ENCODE measurements at places on chromosomes 1 and 21.
A peak's percentile ranks its signal among the peaks of the same experiment; 100 is the strongest.

DNA sequence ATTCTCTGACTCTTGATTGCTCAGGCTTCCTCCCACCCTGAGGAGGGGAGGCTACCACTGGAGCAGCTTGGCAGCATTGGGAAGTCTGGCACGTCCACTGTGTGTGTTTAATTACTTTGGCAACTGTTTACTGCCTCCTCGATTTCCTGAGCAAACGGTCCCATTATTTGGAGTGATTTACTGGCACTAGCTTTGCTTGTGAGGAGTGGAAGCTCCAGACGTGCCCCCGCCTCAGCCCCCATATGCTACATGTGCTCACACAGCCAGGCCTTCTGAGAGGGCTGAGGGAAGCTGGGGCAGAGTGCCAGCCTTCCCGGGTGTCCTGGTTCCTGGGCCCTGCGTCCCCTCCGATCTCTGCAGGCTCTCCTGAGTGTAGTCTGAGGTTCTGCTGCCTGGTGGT lies 306.2 kb downstream of the PTPRU start:
- no peak for DNase-seq

- no peak for DNase-seq
Measured at GRCh38 chr1:234776876-234777855, 167.2 kb upstream of the IRF2BP2 start.

DNA sequence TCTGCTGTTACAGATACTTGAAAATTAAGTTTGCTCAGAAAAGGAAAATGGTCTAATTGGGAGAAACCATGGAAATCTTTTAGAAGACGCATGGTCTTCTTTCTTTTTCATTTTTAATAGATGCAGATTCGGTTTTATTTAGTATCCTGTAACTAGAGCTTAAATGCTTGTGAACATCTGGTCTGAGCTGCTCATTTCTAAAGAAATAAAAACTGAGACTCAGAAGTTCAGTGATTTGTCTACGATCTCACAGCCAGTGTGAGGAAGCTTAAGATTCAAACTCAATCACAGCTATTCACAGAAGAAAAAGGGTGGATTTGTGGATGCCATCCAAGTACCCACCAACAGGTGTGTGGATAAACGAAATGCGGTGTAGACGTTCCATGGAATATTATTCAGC lies 80.0 kb upstream of the TIAM1 start:
- DNase-seq = no peak

DNA sequence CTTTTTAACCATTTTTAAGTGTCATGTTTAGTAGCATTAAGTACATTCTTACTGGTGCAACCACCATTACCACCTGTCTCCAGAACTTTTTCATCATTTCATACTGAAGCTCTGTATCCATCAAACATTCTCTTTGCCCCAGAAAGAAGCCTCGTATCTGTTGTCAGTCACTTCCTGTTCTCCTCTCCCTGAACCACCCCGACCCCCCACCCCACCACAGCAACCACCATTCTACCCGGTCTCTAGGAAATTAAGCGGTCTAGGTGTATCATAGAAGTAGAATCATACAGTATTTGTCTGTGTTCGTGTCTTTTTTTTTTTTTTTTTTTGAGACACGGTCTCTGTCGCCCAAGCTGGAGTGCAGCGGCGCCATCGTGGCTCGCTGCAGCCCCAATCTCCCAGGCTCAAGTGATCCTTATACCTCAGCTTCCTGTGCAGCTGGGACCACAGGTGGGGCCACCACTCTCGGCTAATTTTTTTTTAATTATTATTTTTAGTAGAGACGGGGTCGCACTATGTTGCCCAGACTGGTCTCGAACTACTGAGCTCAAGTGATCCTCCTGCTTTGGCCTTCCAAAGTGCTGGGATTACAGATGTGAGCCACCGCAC lies 23.7 kb upstream of the EPHA8 start:
- no peak for DNase-seq

- no peak for DNase-seq
Measured at GRCh38 chr1:154493276-154493675, 8.7 kb upstream of the TDRD10 start.

- DNase-seq = no peak
Measured at GRCh38 chr21:33539616-33540015, 2.3 kb downstream of the GART start.

DNA sequence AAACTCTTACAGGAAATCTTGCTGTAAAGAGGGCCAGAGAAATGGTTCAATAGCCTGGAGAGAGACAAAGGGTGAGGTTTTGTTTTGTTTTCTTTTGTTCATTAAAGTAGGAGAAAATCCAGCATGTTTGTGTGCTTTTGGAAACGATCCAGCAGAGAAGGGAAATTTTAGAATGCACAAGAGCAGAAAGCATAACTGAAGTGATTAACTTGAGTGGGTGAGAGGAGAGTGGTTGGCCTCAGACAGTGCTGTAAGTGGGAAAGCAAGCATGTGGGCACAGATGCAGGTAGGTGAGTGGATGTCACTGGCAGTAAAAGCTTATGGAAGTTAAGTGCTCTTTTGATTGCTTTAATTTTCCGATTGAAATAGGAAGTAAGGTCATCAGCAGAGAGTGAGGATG lies 50.2 kb downstream of the EEIG2 start:
- no peak for DNase-seq

- no peak for DNase-seq
Measured at GRCh38 chr1:65308781-65309303, 501 bp upstream of the DNAJC6 start.

GRCh38 chr1:26932531-26932930 lies 11.0 kb downstream of the NUDC start:
- no peak for DNase-seq

DNA sequence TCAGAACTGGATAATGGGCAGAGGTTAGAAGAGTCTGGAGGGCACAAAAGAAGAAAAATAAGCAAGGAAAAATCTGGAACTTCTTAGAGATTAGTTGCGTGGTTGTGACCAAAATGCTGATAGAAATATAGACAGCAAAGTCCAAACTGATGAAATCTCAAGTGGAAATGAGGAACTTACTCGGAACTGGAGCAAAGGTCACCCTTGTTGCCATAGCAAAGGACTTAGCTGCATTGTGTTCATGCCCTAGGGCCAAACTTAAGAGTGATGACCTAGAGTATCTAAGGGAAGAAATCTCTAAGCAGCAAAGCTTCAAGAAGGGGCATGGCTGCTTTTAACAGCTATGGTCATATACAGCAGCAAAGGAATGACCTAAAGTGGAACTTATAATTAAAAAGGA lies 180.0 kb downstream of the TTLL7 start:
- DNase-seq = peak; percentile 80

DNA sequence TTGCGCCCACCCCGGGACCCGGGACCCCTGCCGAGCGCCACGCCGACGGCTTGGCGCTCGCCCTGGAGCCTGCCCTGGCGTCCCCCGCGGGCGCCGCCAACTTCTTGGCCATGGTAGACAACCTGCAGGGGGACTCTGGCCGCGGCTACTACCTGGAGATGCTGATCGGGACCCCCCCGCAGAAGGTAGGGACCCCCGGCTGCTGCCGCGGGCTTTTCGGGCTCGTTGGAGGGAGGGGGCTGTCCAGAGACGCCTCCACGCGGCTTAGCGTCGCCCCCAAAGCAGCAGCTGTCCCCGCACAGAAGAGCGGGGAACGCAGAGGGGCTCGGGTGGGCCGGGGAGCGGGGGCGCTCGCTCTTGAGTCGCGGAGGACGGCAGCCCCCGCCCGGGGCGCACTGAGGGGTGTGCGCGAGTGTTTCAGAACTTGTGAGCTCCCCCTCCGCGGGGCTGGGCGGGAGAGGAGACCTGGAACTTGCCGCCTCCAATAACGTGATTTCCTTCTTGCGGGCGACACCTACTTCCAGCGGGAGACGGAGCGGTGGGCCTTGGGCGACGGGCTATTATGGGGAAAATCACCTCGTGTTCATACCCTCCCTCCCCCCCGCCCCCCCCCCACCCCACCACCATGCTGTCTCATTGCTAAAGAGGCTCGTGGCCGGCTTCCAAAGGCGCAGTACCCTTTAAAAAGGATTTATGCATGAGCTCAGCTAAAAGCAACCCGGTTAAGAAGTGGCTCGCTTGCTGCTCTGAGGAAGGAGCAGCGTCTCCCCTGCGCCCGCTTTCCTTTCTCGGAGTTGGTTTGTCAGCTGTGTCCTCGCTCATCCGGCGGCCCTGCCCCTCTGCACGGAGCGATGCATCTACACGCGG lies 664 bp downstream of the BACE2 start:
- peak; percentile 58 for DNase-seq

DNA sequence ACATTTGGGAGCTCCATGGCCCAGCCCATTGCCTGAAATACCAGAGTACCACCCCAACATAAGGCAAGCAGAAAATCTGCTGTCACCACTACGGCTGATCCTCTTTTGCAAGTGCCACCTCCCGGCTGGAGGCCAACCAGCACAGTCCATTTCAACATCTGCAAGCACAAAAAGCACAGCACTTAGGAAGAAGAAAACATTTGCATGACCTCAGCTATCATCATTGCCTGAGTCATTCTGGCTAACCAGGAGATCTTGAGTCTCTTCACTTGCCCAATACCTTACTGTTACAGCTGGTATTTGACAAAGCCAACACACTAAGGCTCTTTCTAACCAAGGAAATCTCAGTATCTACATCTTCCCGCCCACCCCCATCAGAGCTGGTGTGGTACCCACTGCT lies 55.9 kb downstream of the NEK7 start:
- DNase-seq = peak; percentile 81

- DNase-seq = peak; percentile 17
Measured at GRCh38 chr1:225813214-225813964, 3.5 kb downstream of the EPHX1 start.

- DNase-seq = no peak
Measured at GRCh38 chr1:164557270-164557669, 1.7 kb upstream of the PBX1 start.

DNA sequence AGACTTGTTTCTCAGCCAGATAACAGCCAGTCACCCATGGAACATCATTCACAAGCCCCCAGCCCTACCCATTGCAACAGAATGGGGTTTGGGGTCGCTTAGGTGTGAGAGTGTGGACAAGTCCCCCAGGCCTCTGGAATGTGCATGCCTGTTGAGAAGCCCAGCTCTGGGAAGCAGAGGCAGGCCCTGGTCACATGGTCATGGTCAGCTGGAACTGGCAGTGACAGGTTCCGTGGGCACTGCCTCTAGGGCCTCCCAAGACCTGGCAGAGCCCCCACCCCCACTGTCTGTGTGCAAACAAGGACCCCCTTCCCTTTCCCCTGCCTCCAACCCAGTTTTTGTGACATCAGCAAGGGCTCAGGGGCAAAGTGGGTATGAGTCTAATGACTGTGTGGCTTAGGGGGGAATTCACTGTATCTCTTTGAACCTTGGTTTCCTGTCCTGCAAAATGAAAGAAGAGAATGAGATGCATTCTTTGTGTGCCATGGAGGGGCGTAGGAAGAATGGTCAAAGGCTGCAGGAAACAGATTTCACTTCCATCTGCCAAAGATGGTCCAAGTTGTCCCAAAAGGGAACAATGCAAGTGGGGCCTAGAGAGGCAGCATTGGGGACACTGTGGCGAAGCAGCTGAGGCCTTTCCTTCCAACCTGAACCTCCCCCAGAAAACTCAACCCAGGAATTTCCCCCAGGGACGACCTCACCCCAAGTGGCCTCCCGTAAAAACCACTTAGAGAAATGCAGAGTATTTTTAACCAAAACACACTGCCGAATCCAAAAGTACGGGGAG lies 34.7 kb upstream of the SELENON start:
- DNase-seq = no peak

GRCh38 chr21:46667741-46668380 lies 32.4 kb downstream of the PRMT2 start:
- DNase-seq = peak; percentile 34

DNA sequence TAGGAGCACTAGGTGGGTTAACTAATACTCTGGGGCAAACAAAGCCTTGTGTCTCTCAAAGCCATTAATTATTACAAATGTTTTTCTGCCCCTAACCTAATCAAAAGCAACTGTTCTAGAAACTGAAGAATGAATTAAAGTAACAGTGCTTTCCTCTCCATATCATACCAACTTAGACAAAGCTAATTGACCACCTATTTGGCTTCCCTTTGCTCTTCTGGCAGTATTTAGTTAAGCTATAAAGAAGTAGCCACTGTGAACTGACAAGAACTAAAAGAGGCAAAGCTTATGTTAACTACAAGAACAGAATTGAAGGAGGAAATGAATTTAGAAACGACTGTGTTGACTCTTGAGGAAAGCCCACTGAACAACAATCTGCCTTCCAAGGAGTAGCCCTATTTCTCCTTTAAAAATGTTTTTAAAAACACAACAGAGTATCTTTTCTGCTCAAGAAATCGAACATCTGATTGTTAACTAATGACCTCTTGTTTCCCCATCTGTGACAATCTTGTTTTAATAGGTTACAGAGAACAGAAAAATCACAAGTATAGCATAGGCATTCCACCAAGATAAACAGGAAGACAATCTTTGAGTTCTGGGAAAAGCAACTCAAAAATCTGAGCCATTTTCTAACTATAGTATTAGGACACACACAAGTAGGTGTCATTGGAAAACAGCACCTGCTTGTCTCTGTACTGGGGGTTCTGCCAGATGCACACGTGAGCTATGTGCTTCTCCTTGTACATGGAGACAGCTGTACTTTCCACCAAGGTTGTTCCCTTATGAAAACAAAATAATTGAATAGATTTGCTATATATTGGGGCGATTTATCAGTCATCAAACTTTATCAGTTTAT lies 3.1 kb upstream of the EGLN1 start:
- DNase-seq = peak; percentile 15

DNA sequence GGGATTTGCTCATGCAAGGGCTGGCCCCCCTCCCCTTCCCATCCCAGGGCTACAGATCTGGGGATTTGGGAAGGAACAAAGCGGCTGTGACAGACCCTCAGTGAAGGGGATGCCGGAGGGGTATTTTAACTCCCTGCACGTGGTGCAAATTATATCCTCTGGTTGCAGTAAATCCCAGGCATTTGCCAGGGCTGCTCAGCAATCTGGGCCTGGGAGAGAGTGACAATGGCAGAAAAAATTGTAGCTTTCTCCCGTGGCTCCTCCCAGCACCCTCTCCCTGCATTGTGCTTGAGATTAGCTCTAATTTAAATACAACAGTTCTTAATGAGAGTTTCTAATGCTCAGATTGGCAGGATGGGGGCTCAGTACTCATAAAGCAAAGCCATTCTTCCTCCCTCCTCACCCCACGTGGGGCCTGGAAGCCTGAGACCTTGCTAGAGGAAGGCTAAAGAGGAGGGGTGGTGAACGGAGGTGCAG lies 129.9 kb upstream of the CD34 start:
- no peak for DNase-seq

GRCh38 chr1:228226956-228227791 lies 19.3 kb downstream of the OBSCN start:
- peak; percentile 66 for DNase-seq

- no peak for DNase-seq
Measured at GRCh38 chr1:33680281-33680840, 183.5 kb upstream of the HMGB4 start.

DNA sequence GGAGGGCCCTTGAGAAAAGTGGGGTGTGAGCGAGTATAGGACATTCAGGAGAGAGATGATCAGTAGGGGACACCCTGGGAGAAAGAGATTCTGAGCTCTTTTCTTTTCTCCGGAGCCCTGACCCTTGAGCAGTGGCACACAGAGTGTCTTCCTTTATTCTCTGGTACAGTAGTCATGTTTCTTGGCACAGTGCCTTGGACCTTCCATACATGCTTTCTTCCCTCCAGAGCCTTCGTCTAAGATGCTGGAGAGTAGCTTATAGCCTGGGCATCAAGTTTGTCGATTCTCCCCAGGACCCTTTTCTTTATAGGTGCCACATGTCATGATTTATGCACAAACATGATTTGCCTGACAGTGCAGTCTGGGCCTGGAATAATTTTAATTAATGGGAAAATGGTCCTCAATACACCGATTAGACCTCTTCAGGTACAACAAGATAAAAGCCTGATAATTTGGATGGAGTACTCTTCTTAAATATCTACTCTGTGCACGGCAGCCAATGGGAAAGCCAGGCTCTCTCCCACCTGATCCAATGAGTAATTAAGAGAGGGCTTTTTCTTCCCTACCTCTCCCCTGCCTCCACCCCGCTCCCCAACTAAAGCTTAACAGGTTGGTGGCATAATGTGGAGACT lies at the start of gene TBX19:
Gene TBX19, plus strand, starts transcription at position 582 of the 632 bp plus-strand sequence. CDS start 214 bp downstream, outside the sequence.
- peak; percentile 22 for DNase-seq

All from EH (cell line).